Stimulated activated CD8-positive, alpha-beta memory T cell treated with anti-CD3 and anti-CD28 coated beads, Interleukin-7, amount 100 ng/mL, for 1 hour (primary cell): ENCODE measurements at places on chromosomes 3 and 15.

DNA sequence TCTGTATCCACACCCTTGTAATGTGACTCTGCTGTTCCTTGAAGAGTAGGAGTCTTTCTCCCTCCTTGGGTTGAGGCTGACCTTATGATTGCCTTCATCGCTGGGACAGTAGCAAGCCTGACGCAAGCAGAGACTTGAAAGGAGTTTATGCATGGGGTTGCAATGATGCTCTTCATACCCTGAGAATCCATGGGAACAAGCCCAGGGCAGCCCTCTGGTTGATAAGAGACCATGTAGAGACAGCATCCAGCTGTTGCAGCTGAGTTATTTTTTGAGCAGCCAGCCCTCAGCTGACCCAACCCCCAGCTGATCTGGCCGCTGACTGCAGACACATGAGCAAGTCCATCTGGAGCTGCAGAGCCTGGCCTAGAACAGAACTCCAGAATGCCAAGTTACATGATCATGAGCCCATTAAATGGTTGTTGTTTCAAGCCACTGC, 60.6 kb upstream of the ARNT2 start:
- DNase-seq, result no peak

DNA sequence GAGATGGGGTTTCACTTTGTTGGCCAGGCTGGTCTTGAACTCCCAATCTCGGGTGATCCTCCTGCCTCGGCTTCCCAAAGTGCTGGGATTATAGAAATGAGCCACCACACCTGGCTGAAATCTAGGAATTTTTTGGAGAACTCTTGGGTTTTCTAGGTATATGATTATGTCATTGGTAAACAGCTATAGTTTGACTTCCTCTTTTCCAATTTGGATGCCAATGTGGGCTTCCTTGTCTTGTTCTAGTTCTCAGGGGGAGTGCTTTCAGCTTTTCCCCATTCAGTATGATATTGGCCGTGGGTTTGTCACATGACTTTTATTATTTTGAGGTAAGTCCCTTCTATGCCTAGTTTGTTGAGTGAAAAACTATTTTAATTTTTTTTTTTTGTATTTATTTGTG, 17.9 kb downstream of the KCNMB3 start:
- DNase-seq, result no peak

DNA sequence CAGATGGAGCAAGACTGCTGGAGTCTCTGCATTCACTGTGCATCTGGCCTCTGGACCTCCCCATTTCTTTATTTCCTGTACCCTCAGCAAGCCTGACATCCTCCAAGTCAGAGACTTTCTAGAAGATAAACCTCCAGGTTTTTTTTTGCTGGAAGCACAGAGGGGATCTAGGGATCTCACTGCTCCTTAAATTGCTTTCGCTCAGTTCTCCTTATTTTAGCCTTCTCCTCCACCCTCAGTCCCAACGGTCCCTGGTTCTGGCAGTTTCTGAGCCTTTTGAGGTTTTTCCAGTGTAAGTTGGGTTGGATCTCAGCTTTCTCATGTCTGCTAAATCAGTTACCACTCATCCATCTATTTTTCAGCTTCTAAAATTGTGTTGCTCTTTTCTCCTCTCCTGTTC, 22.7 kb upstream of the CHD2 start:
- no peak for DNase-seq

- DNase-seq, result no peak
Observed at GRCh38 chr15:88631464-88632028, 7.3 kb upstream of the ISG20 start.

DNA sequence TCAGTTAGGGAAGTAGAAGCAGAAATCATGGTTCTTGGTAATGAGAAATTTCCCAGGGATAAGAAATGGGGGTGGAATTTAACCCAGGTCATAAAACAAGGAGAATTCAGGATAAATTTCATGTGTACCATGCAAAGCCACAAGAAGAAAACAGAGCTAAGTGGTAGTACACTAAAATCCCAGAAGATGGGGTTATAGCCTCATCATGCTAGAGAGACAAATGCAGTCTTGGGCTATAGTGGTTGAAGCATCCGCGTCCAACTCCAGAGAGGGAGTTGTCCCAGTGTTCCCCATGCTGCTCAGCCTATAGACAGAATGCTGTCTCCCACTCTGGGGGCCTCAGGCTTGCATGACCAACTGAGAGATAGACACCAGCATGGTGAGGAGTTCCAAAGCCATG, 36.2 kb upstream of the CLRN1 start:
- DNase-seq, result no peak

- DNase-seq, result no peak
Observed at GRCh38 chr15:87744815-87745214, 511.7 kb downstream of the NTRK3 start.
